ENCODE measurements at places on chromosomes 3 and 15.

DNA sequence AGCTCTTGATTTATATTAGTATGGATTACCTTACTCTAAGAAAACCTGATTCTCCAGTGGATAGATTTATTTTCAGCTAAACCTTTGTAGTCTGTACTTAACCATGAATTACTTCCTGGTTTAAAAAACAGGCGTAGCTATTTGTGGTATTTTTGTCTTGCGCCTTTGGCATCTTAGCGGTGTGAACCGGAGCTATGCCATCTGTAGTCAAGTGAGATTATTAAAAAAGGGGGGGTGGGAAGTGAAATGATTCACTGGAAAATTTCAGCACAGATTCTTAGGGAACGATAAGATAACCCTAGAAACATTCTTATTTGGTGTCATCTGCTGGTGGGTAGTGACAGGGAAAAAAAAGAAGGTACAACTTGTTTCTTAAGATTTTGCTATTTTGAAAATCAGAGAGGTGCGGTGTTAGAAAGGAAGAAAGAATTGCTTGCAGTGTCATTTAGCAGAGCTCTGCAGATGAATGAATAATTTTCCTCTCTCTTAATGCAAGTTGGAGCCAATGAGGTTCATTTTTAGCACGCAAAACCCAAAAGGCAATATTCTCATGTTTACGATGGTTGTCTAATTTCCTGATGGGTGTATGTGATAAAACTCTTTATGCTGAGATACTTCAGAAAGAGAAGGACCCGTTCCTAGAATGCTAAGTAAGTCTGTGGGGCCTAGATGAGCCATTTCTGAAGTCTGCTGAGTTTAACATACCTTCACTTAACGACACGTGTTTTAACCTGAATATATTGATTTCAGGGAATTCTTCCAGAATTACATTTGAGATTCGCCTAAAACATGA, 44.0 kb downstream of the PSMD6 start:
- DNase-seq, result no peak

DNA sequence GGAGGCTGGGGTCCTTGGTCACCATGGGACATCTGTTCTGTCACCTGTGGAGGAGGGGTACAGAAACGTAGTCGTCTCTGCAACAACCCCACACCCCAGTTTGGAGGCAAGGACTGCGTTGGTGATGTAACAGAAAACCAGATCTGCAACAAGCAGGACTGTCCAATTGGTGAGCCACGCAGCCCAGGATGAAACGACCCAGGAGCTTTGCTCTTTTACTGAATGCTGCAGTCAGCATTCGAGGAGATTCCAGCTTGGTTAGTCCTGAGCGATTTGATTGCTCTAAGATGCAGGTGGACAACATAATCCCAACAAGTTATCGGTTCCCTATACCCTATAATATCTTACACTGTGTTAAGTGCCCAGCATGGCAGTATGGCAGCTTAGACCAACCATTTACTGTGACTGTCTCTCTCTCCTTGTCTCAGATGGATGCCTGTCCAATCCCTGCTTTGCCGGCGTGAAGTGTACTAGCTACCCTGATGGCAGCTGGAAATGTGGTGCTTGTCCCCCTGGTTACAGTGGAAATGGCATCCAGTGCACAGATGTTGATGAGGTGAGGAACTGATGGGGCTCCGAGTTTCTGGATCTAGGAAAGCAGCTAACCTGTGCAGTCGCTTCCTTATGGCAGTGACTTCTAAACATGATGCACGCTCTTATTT, 7.8 kb downstream of the THBS1 start:
- no peak for DNase-seq

- no peak for DNase-seq
Observed at GRCh38 chr3:182740710-182741109, 52.6 kb upstream of the ATP11B start.

DNA sequence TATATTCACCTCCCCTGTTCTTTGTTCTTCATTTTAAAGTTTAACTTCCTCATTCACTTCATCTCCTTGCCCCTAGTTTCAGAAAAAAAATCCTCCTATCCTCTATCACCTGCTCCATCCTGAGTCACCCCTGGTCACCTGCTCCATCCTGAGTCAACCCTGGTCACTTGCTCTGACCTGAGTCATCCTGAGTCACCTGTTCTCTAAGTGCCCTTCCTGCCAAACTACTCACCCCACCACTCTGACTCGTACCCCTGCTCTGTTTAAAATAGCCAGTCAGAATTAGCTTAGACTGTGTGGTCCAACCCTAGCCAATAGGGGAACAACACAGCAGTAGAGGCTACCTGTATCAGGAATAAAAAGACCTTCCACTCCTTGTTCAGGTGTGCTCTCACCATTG, 716.9 kb downstream of the ZBBX start:
- no peak for DNase-seq

DNA sequence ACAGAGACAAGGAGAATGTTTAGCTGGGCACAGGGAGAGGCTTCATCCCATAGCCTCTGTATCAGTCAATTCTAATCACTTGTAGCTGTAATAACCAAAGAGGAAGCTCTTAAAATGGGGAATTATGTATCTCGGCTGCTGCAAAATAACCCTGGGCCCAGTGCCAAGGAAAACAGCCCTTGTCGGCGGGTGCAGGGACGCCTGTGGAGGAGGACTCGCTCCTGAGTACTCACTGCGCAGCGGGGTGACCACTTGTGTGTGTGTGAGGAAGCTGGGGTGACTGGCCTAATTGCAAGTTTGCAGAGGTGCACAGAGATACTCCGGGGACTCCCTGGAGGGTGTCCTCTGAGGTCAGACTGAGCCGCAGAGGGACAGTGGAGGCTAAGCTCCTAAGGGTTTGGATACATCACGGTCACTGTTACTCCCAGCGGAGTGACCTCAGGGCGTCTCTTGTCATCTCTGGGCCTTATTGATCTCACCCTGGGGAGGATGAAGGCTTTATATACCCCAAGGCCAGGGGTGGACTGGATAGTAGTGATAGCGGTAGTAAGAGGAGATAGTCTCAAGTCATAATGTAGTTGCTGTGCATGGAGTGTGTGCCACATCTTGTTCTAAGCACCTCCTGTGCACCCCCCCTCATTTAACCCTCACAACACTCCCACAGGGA, 37.2 kb downstream of the SLC6A6 start:
- peak; percentile 76 for DNase-seq

- no peak for DNase-seq
Observed at GRCh38 chr3:11558918-11559815, 84.5 kb downstream of the VGLL4 start.

GRCh38 chr3:188342991-188343732, 189.2 kb downstream of the LPP start:
- DNase-seq, result no peak

DNA sequence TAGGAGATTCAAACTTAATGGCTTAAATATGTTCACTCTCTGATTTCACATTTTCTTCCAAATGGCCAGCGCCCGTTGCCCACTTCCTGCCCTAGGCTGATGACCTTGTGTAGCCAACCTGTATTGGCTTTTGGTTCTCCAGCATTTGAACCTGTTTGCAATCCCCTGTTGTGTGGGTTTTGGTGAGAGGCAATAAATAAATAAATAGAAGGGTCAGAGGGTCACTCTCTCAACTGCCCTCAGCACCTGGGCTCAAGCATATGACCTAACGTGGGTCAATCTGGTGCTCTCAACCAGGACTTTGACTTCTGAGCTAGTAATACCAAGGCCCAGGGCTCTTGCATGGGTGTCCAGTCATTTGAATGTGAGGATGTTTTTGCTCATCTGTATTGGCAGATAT, 1.8 kb upstream of the SRP14 start:
- DNase-seq, result no peak

- DNase-seq, result peak; percentile 27
Observed at GRCh38 chr15:90664650-90665287, 52.4 kb upstream of the BLM start.

DNA sequence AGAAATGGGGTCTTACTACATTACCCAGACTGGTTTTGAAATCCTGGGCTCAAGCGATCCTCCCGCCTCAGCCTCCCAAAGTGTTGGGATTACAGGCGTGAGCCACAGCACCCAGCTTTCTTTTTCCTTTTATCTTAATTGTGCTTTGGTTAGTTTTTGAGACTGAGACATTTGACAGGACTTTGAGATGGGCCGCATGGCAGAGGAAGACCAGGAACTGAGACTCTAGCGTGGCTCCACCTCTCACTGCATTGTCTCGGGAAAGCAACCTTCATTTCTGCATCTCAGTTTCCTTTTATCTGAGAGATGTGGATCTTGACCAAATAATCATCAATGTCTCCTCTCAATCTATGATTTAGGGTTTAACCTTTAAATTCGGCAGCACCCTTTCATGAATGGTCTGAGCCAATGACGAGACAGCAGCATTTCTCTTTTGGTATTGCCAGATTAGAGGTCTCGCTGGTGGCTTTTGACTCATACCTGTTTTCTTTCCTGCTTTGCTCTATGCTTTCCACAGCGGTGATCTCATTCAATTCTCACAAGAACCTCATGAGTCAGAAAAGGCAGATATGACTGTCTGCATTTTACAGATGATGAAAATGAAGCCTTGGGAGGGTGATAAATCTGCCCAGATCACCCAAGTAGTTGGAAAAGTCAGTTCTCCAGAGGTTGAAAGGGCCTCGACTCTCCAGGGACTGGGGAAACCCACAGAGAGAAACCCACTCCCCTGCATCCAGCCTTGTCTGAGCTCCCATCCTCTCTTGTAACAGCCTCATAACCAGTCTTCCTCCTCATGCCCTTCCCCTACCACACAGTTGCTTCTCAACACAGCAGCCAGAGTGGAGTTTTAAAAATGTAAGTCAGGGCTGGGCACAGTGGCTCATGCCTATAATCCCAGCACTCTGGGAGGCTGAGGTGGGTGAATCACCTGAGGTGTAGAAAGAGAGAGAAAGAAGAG, 84.8 kb upstream of the FOXB1 start:
- peak; percentile 52 for DNase-seq

GRCh38 chr3:32405711-32406323, 14.2 kb downstream of the CMTM7 start:
- DNase-seq, result no peak

- DNase-seq, result no peak
Observed at GRCh38 chr3:183094711-183095110, 4.6 kb downstream of the MCCC1 start.

GRCh38 chr3:40116478-40117177, 192.9 kb upstream of the EIF1B start:
- DNase-seq, result no peak

DNA sequence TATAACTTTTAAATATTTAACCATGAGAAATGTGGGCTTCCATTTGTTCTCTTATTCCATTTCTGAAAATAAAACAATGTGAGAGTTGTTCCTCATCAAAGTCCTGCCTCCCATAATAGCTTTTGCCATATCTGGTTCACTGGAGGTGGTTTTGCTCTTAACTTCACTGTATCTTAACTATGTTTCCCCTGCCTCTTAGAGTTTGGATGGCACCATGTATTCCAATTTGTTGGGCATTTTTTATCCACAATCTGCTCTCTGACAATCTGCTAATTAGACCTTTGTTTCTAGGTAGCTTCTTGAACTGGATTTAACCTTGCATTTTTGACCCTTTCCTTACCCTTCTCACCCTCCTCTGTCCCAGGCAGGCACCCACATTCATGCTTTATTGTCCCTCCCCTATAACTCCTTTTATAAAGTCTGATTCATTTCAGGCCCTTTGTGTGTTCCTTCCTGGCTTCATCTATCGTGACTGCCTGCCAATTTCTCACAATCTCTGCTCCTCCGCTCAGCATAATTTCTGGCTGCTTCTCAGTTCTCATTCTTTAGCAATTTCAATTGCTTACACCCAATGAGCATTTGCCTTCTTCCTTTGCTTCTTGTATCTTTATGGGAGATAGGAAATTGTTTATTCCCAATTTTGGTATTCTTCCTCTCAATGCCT, 144.2 kb upstream of the ARHGEF26 start:
- DNase-seq, result peak; percentile 75

DNA sequence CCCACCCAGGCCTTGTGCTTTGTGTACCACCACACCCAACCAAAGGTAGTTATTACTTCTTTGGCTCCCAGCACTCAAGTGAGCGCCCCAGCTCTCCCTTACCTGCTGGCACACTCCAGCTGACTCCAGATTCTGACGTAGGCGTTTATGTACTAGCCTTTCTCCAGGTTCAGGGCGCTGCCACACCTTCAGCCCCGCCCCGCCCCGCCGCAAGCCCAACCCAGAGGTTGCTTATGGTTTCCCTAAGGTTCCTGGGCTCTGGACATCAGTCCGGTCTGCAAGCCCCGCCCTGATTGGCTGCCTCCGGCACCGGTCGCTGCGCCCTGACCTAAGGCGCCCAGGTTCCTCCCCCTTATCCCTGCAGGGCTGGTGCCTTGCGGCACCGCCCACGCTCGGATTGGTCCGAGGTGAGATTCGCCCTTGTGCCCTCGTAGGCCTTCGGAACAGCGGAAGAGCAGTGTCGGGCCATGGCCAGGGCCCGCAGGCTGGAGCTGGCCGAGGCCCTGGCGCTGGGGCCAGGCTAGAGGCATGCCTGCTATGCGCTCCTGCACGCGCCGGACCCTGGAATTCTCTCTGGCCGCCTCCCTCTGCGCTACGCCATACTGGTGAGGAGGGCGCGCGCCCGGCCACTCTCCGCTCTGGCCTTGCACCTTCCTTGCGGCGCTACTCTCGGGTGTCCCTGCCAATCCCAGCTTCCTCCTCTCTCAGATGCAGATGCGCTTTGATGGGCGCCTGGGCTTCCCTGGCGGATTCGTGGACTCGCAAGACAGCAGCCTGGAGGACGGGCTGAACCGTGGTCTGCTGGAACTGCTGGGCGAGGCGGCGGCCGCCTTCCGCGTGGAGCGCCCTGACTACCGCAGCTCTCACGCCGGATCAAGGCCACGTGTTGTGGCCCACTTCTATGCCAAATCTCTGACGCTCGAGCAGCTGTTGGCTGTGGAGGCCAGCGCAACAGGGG, 19.8 kb upstream of the NUDT16 start:
- peak; percentile 87 for DNase-seq

DNA sequence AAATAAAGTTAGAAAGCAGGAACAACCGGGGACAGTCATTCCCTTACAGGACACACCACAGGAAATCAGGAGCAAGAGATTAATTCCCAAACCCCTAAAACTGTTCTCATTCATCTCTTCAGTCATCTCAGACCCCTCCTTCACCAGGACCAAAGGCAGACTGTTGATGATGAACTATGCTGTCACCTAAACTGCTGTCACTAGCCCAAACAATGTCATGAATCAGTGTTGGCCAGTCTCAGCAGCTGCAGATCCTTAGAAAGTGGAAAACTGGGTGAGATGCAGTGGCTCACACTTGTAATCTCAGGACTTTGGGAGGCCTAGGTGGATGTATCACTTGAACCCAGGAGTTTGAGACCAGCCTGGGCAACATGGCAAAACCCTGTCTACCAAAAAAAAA, 909.6 kb downstream of the ROBO1 start:
- no peak for DNase-seq

DNA sequence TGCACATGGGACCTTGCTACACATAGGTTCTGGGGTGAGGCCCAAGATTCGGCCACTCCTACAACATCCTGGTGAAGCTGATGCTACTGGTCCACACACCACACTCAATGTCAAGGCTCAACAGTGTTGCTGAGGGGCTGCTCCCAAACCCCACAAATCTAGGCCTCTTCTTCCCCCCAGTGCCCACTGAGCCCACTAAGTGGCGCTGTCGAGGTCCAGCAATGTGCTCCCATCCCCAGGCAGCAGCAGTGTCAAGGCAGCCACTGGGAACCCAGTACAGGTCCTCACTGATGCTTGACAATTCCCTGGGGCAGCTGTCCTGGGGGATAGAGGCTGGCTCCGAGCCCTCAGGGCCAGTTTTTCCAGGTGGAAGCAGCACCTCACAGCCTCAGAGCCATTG, 21.5 kb downstream of the SCN5A start:
- no peak for DNase-seq

Data from cardiac muscle cell (in vitro differentiated cells and primary cell).